ENCODE measurements at places on chromosomes 7 and 10.

GRCh38 chr7:76381814-76382213 lies 23.0 kb upstream of the YWHAG start:
- DNase-seq, result no peak

DNA sequence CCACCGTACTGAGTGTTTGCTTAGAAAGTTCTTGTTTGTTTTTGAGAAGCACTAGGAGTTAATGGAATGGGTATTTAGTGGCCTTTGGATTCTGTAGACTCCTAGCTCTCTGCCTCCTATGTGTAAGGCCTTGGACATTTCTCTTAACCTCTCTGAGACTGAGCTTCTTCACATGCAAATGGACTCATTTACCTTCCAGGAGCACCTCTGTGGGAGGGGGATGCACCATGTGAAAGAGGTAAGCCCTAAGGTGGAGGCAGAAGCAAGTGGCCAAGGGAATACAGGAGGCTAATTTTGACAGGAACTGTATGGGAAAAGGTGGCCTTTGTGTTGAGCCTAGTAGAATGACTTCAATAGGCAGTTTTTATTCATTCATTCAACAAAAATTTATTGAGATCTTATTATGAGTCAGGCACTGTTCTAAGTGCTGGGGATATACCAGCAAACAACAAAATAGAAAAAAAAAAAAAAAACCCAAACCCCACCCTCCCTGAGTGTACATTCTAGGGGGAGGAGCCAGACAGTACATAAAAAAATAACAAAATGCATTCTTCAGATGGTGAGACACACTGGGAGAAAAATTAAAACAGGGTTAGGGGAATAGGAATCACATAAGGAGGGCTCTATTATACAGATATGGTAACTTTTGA lies 9.2 kb upstream of the EPHA1 start:
- peak; percentile 39 for DNase-seq

DNA sequence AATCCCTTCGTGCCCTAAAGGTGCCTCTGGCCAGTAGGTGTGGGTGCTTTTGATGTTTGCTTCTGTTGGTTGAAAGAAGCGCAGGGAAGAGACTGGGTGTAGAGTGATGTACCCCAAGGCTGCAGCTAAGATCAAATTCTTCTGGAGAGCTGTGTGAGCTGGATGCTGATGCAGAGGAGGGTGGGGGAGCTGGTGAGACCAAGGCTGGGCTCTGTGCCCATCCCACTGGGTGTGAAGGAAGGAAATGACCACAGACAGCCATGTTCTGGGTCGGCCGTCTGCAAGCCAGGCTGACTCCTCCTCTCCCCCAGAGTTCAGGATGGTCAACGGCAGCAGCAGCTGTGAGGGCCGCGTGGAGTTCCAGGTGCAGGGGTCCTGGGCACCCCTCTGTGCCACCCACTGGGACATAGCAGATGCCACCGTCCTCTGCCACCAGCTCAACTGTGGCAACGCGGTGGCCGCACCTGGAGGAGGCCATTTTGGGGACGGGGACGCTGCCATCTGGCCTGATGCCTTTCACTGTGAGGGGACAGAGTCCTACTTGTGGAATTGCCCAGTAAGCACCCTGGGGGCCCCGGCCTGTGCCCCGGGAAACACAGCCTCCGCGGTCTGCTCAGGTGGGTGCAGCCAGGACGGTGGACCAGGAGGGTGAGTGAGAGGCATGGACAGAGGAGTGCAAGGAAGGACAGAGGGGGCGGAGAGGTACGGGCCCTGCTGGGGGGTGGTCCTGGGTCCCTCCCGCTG lies 5.1 kb downstream of the SCART1 start:
- DNase-seq, result no peak

DNA sequence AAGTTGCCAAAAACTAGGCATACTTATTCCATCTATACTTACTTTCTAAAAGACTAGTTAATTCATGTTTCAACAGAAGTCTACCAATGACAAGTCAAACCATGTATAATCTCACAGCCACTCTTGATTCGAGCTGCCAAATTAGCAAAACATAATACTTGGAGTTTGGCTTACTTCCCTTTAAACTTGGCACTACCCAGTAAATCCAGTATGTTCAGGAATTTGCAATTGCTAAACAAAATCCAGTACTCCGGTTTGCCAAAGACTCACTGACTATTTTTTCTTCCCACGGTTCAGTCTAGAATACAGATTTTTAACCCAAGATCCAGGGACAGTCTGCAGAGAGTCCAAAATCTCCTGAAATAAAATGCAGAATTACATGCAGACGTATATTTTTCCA lies 4.6 kb downstream of the OAT start:
- DNase-seq, result no peak

- DNase-seq, result peak; percentile 47
Measured at GRCh38 chr10:43653746-43654145, 5.1 kb upstream of the ZNF32 start.

DNA sequence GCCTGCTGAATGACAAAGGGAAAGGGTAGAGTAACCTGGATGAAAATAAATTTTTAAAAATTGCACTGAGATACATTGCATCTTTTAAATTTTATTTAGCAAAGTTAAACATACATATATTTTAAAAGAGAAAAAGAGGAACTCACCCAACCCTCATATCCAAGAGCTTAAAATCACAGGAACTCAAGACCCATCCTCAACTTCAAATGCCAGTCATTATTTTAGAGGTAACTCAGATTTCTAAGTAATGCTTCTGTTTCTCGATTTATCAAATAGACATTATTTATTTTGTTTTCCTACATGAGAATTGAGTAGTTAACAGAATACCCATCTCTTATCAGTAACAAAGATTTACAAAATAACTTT lies 32.4 kb upstream of the KMT2E start:
- no peak for DNase-seq

- DNase-seq, result no peak
Measured at GRCh38 chr7:127850195-127850594, 181.0 kb downstream of the LRRC4 start.

DNA sequence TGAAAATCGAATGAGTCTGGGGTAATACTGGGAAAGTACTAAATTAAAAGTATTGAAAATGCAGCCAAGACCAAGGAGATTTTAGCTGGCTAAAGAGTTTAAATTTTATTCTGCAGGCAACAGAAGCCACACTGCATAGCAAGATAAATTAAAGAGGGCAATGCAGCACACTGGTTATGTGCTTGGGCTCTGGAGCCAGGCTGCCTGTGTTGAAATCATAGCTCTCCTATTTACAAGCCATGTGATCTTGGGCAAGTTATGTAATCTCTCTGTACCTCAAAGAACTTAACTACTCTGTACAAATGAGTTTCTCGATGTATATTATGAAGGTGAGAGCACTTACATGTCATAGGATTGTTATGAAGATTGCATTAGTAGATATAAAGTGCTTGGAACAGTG lies 9.9 kb downstream of the SLC25A13 start:
- DNase-seq, result no peak

GRCh38 chr10:95503001-95503400 lies 58.2 kb downstream of the SORBS1 start:
- no peak for DNase-seq

- no peak for DNase-seq
Measured at GRCh38 chr10:88213065-88213605, 349.7 kb downstream of the PTEN start.

DNA sequence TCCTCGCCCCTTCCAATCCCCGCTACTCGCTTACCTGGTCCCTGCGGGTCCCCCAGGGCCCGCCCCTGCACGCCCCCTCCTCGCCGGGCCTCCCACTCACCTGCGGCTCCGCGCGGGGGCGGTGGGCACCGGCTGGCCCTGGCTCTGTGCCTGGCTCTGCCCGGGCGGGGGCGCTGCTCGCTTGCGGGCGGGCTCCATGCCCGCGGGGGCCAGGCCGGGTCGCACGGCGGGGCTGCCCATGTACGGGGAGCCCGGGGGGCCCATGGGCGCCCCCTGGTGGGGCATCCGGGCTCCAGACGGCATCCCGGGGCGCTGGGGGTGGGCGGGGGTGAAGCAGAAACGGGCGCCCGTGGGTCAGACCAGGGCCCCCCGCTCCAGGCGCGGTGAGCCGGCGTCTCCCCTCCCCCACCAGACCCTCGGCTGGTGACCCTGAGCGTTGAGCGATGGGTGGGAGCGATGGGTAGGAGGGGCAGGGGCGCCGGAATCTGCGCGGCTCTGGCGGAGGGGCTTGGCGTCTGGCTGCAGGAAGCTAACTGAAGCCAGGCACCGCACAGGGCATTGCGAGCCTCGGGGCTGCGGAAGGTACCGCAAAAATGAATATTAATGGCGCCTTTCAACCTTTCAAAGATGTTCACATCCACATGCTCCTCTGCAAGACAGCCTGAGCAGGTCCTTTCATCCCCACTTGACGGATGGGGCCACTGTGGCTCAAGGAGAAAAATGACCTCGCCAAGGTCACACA lies 3.0 kb downstream of the SMARCD3 start:
- no peak for DNase-seq

DNA sequence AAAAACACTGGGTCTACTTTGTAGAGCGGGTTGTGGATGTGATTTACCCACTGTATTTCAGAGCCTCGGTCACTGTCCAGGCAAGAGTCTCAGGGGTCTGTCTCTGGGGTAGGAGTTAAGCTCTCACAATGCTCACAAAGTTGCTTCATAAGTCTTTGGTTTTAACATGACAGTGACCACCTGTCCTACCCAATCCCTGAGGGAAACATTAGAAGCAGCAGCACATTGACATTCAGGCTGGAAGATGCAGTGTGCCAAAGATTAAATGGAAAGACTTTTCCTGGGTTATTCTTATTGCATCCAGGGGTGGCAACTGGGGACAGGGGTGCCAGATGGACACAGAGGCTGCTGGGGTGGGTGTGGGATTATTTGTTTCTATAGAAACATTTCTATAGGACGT lies 330.0 kb downstream of the RNLS start:
- no peak for DNase-seq

- peak; percentile 51 for DNase-seq
Measured at GRCh38 chr10:115939101-115939854, 333.7 kb downstream of the GFRA1 start.

Measured in fibroblast of skin of right quadriceps (primary cell).